Activated naive CD4-positive, alpha-beta T cell treated with anti-CD3 and anti-CD28 coated beads, Interleukin-2, amount 10 ng/mL, durations not matched to agents 7 days and 5 days (primary cell): ENCODE measurements at places on chromosomes 4 and X.

GRCh38 chrX:150044556-150044955, 106.3 kb upstream of the EOLA2 start:
- DNase-seq, result no peak

GRCh38 chrX:123909523-123909922, 49.7 kb downstream of the XIAP start:
- no peak for DNase-seq

DNA sequence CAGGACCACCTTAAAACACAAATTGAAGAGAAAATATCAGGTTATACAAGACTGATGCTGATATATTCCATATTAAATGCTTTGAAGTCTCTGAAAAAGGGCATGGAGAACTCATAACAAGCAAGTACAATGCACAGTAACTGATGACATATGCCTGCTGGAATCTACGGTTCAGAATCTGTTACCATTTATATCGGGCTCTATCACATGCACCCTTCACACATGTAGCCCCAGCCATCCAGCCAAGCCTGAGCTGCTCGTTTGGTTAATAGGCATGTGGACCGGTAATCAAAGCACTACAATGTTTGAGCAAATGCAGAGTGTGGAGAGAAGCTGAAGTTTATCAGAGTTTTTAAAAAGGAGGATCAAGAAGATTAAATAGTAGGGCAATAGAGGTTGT, 11.8 kb downstream of the COMMD8 start:
- no peak for DNase-seq

GRCh38 chr4:176791591-176792325, 964 bp downstream of the VEGFC start:
- DNase-seq, result no peak

- DNase-seq, result no peak
Measured at GRCh38 chrX:134875671-134876070, 115.1 kb upstream of the SMIM10 start.

GRCh38 chr4:176830971-176831370, 38.2 kb upstream of the VEGFC start:
- DNase-seq, result no peak

DNA sequence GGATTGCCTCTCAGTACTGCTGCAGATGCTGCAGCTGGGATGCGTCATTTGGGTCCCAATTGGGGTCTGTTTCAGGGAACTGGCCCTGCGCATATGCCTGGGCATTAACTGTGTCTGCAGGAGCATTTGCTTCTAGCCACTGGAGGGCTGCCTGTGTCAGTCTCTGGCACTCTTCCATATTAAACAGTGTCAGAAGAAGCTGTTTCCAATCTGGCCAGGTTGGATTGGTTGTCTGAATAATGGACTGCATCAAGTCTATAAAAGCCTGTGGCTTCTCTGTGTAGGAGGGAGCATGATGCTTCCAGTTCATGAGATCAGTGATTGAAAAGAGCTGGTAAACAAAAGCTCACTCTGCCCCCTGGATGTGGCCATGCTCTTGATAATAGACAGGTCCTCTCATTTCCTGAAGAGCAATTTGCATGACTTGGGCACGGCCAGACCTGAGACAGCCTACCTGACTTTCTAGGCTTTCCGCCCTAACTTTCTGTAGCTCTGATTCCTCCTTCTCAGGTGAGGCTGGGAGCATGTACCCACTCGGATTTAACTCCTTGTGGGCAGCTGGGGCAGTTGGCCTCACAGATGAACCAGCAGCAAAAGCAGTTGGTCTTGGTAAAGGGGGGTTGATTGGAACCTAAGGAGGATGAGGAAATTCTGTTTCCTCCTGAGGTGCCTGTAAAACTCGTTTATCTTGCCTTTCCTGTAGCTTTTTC, 29.2 kb downstream of the SULT1E1 start:
- DNase-seq, result peak; percentile 24

DNA sequence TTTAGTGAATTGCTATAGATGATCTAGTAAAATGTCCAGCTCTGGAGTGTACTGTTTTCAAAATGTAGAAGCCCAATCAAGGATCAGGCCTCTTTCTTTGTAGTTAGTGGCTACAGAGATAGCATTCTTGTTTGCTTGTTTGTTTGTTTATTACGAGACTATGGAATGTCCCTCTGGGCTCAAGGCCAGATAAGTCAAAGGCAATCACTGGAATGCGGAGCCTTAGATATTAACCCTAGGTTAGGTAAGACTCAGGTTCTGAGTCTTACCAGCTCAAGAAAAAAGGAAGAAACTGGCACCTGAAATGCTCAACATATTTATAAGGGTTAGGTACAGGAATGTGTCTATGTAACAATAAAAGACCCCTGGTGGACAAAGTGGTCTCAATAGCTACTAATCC, 261.5 kb downstream of the SLC7A11 start:
- DNase-seq, result no peak

- no peak for DNase-seq
Measured at GRCh38 chr4:27140486-27140885, 279.8 kb downstream of the STIM2 start.

DNA sequence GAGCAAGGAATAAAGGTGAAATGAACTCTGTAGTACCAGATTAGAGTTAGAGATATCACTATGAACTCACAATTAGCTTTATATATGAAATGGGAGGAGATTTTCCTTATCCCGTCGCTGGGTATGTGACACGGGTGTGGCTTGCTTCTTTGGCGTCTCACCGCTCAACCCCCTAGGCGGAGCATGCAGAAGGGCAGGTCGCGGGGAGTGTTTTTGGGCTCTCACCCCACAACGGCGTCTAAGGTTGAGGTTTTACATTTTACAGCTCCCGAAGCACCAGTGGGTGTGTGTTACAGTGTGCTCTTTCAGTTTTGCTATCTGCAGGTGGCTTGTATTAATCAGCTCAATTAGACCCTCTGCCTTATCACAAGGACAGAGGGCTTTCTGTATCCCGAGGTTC, 42.1 kb upstream of the MAGEB10 start:
- DNase-seq, result no peak

DNA sequence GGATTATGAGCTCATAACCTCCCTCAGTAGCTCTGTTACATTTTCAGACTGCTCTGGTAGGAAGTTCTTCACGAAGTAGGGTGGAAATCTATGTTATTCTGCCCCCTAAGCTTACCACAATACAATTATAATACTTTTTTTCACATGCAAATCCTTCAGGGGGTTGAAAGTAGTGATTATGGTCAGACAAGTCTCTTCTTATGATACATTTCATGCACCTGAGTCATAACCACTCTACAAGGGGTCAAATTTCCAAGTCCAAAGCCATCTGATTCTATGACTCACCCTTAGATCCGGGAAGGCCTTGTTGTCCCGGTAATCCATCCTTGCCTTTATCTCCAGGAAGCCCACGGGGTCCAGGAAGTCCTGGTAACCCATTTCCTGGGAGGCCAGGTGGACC, 95.2 kb downstream of the ATG4A start:
- no peak for DNase-seq

- DNase-seq, result no peak
Measured at GRCh38 chr4:153294631-153295030, 49.9 kb upstream of the MND1 start.

DNA sequence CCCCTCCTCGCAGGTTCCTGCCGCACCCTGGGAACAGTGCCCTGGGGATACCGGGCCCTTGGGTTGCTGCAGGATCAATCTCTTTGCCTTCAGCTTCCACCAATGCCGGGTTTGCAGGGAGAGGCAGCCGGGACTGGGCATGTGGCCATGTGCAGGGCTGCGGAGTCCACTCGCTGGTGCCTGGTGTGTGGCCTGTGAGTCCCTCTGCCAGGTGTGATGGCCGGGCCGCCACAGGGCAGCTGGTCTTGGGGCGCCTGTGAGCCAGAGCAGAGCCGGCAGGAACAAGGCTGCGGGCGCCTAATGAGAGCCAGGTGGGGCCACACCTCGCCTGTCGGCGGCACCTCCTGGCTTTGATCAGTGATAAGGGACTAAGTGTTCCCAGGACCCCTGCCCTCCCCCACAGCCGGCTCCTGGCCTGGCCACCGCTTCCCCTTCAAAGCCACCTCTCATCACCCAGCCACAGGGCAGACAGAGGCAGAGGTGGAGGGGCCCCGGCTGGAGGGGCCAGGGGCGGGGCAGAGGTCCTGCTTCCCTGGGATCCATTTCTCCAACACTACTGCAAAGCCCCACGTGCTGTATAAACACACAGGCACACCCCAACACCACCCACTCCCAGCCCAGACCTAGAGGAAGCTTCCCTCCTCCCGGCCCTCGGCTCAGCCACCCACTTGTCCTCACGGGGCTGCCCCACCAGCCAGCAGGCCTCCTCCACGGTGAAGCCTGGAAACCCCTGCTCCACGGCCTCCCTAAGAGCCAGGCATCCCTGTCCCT, 132.7 kb downstream of the CPZ start:
- DNase-seq, result peak; percentile 7

GRCh38 chr4:58359590-58359989, 1249.4 kb upstream of the IGFBP7 start:
- no peak for DNase-seq

DNA sequence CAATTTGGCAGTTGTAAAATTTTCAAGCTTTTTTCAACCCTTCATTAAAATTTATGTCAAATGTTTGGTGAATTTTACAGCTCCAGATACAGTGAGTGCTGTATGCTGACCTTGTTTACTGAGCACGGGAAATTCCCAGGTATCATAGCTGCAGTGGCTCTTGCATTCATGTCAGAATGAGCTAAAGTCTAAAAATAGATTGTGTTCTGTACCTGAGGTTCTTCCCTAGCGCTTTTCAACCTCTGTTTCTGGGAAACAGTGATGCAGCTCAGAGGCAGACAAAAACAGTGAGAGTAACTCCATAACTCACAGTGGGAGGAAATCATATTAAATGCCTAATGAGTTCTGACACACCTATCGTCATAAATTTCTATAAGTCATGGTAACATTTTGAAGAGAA, 393.8 kb upstream of the GNPDA2 start:
- no peak for DNase-seq

DNA sequence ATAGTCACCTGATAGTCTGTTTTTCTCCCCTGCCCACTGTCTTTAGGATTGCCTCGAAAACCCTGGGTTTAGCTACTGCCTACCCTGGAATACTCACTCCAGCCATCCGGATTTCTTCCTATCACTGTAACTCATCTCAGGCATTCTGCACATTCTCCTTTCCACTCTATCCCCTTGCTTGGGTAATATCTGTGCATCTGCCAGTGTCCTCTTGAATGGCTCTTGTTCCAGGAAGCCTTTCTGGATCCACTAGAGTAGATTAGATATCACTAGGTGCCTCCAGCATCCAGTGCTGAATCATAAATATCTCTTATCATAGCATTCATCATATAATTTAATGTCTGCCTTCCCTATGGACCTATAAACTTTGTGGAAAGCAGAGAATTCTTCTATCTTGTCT, 17.1 kb upstream of the GALNT7 start:
- DNase-seq, result no peak

GRCh38 chrX:27915617-27916016, 65.6 kb downstream of the DCAF8L1 start:
- no peak for DNase-seq

DNA sequence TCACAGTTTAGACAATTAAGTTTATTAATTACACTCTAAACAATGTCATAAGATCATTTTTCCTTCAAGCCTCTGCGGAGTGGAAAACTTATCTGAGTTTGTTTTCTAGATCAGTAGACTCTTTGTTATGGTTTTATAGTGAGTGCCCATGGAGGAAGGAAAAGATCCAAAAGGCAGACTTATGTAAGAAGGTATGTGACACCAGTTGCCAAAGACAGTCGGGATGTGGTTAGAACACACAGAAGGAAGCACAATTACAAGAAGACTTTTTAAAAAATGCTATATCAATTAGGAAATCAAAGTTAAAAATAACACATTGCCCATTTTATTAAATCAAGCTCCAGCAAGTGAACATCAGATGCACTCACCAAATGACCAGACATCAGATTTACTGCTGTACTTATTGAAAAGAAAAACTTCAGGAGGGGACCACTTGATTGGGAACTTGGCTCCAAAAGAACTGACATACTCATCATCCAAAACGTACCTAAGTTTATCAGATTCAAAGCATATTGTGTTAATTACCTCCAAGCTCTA, 57.1 kb downstream of the NIPAL1 start:
- no peak for DNase-seq

GRCh38 chr4:1985294-1985693, 23.5 kb downstream of the NELFA start:
- DNase-seq, result no peak

DNA sequence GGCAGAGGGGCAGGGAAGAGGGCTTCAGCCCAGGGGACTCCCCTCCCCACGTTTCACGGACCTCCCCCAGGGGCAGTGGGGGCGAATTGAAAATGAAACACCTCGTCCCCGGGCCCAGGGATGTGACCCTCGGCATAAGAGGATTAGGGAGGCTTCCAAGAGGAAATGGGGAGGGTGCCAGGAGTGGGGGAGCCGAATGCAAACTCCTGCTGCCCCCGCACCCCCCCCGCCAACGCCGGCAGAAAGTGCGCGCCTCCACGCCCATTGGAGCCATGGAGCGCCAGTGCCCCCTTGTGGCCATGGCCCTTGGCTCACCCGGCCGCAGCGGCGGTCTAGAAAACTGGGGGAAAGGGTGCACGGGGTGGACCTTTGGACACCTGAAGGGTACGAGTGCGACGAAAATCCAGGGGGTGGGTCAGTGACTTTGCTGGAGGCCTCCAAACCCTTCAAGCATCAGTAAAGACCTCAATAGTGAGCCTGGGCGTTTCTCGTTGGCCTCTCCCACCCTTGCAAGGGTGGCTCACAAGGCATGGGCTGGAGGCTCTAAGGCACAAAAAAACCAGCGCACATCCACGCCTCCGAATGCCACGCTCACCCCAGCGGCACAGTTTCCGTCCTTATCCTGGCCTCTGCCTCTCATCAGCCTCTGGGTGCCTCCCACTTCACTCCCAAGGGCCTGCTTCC, 120.8 kb upstream of the PJA1 start:
- peak; percentile 63 for DNase-seq

DNA sequence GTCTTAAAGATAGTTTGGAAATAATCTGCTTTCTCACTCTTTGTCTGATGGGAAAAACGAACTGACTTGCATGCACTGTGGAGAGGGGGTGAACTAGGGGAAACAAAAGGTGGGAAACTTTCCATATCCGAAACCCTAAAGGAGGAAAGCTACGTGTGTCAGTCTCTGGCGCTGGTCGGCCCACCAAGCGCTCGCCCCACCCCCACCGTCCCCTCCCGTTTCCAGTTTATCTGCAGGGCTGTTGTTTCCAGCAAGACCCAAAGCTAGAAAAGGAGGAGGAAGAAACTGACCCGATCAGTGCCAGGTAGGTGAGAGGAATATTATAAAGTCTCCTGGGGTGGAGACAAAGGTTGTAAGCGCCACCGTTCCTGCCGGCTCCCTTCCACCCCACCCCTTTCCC, 552 bp downstream of the TCEAL9 start:
- no peak for DNase-seq

DNA sequence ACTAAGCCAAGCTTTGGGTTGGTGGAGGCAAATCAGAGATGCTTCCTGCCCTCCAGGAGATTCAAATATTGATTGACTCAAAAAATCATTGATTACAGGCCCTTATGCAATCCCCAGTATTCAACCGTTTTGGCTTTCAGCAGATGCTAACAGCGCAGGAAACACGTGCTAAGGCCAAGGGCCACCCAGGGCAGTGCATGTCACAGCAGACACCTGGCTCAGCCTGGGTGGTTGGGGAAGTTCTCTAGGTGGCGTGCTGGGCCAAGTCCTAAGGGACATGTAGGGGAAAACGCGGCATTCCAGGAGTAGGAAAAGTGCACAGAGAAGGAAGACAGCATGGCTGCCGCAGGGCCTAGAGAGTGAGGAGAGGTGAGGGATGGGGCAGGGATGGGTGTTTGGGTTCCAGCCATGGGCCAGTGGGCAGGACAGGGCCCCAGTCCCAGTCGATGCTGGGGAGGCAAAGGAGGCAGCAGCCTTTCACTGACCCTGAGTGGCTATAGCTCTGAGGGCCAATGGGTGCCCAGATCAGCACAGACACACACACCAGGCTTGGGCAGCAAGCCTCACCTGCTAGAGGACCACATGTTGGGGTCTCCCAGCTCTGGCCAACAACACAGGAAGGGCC, 239.1 kb downstream of the EVC2 start:
- no peak for DNase-seq
